ENCODE measurements at places on chromosomes 1 and 21.
A peak's percentile ranks its signal among the peaks of the same experiment; 100 is the strongest.

DNA sequence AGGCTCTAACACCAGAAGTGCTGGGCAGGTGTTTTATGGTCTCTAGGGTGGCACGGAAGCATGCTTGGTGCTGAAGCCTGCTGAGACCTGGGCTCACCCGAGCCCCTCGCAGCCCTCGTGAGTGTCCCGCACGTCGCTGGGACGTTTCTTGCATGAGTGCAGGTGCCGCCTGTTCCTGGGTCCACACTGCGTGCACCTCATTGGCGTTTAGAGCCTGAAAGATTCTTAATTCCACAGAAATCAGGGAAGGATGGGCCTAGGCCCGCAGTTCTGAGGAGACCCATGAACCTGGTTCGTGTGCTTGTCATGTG is 43.8 kb upstream of the DIP2A start:
- DNase-seq: no peak

- DNase-seq: no peak
Measured at GRCh38 chr21:43890042-43890441, 25.0 kb downstream of the AGPAT3 start.

- DNase-seq: no peak
Measured at GRCh38 chr1:70427976-70428375, 16.9 kb downstream of the CTH start.

- peak; percentile 40 for DNase-seq
Measured at GRCh38 chr1:156656806-156657740, 15.2 kb downstream of the BCAN start.

DNA sequence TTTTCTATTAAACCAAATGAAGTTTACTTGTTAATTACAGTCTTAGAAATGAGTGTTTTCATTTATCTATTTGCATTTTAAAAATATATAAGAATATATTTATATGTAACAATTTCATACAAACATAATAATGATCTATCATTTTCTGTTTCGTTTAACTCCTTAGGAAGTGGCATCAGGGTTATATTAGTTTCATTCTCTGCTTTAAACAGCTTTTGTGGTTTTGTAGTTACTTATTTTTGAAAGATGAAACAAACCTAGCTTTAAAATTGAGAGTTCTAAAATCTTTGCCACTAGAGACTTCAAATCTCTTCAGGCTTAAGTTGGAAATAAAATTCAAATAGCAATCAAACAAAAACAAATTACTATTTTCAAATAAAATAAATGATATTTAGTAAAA is 2110.6 kb downstream of the MRPL39 start:
- no peak for DNase-seq

DNA sequence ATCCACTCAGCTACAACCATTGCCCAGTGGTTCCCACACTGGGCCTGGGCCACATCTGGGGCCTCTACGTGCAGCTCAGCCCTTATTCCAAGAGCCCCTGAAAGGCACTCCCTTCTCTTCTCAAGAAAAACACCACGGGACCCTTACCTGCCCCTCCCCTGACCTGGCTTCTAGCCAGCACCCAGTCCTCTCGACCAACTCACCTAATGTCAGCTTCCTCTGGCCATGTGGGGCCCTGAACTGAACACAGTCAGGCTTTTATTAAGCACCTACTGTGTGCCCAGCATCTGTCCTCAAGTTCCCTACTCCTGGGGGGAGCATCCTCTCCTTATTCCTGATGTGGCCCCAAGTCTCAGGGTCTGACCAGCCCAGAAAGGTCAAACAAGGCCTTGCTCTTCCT is 208.4 kb downstream of the MATN1 start:
- DNase-seq: no peak

DNA sequence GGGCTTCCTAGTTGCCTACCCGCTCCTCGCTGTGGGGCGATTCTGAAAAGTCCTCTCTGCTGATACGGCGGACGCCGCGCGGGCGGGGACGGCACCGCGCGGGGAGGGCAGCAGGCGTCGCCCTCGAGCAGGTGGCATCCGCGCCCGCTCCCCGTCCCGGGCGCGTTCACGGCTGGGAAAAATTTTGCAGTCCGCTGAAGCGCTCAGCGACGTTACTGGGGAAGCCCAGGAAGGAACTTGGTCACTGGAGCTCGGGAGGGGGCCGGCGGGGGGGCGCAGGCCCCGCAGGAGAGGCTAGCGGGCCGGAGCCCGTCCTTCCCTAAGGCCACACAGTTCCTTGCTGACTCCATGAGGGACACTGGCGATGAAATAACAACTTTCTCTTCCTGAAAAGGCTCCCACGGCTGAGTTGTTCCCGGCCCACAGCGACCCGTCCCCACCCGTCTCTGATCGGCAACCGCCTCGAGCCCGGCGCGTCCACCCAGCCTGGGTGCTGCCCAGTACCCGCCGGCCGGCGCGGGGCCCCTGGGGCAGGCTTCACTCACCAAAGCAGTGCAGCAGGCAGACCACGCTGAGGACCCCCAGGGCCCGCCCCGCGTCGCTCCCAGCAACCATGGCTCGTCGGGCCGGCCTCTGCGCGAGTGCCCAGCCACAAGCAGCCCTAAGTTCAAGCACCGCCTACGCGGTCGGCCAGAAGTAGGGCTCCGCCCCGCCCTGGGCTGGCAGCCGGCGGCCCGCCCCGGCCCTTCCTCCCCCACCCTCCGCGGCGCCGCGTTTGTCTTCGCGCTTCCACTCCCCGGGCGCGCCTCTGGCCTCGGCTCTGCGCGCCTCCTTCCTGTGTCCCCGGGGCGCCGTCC is at the start of gene CD58:
CD58 (minus strand) TSS at position 669 of the 857 bp plus-strand sequence; CDS start at position 615, 54 bp downstream.
- DNase-seq: peak; percentile 69

GRCh38 chr1:226737819-226738420 is 1.2 kb downstream of the ITPKB start:
- no peak for DNase-seq

DNA sequence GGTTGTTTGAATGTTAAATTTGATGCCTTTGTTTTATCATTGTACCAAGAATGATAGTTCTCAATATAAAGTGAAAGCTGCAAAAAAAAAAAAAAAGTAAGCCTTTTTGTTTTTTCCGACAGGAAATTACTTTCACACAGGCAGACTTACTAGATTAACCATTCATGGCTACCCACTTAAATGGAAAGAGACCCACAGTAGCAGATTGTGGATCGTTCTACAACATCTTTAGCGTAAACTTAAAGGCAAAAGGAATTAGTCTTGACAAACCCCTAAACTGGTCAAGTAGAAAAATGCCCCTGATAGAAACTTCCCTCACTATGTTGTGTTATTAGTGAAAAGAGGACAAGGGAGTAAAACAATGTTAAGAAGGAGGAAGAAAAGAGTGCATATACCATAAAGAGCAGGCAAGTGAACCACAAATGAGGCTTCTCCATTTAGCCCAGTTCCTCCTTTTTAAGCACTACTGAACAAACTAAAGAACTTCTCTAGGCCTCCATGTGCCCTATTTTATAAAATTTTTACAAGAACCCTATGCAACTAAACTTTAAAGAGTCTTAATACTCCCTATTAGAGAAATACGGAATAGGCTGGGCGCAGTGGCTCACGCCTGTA is 1560.3 kb downstream of the MRPL39 start:
- DNase-seq: no peak

DNA sequence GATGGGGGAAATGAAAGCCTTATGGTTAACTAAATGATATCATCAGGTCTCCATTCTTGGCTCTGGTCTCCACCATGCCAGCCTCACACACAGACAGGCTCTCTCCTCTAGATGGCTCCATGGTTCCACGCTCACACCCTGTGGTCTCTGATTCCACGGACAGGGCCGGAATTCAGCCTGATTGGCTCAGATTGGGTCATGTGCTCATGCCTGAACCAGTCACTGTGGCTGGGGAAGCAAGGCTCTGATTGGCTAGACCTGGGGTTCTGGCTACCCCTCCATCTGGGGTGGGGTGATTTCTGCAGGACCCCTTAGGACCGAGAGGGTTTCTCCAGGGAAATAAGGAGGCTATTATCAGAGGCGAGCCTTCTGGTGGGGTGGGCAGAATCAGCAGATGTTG is 277.0 kb downstream of the PTPRU start:
- DNase-seq: peak; percentile 23

- DNase-seq: peak; percentile 76
Measured at GRCh38 chr1:21337928-21338572, 47.8 kb upstream of the ECE1 start.

DNA sequence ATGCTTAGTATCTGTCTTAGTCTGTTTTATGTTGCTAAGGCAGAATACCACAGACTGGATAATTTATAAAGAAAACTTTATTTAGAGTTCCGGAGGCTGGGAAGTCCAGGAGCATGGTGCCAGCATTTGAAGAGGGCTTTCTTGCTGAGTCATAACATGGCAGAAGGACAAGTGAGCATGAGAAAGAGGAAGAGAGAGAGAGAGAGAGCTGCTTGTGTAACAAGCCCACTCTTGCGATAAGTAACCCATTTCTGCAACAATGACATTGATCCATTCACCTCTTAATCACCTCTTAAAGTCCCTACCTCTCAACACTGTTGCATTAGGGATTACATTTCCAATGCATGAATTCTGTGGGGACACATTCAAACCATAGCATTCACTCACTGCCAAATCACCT is 11.7 kb upstream of the MYOCOS start:
- DNase-seq: no peak

DNA sequence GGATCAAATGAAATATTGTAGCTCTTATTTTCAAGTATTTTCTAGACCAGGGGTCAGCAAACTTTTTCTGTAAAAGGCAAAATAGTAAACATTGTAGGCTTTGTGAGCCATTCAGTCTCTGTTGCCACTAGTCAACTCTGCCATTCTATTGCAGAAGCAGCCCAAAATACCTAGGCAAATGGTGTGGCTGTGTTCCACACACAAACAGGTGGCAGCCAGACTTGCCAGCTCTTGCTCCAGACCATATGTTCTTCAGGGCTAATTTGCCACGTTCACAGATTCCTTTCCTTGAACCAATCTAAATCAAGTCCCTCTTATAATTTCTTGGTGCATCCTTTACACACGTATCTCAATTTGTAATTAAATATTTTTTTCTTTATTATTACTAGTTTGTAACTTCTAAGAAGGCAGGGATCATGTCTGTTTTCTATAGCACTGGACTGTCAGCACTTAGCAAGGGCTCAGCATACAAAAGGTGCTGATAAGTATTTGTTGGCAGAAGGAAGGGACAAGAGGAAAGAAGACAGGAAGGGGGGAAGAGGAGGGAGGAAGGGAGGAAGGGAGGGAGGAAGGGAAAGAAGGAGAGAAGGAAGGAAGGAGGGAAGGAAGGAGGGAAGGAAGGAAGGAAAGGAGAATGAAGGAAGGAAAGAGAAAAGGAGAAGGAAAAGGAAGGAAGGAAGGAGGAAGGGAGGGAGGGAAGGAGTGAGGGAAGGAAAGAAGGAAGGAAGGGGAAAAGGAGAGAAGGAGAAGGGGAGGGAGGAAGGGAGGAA is 106.5 kb upstream of the EDEM3 start:
- no peak for DNase-seq

GRCh38 chr1:44244986-44245385 is 31.7 kb downstream of the DMAP1 start:
- DNase-seq: no peak
